ENCODE measurements at places on chromosomes 7 and 10.
A peak's percentile ranks its signal among the peaks of the same experiment; 100 is the strongest.

DNA sequence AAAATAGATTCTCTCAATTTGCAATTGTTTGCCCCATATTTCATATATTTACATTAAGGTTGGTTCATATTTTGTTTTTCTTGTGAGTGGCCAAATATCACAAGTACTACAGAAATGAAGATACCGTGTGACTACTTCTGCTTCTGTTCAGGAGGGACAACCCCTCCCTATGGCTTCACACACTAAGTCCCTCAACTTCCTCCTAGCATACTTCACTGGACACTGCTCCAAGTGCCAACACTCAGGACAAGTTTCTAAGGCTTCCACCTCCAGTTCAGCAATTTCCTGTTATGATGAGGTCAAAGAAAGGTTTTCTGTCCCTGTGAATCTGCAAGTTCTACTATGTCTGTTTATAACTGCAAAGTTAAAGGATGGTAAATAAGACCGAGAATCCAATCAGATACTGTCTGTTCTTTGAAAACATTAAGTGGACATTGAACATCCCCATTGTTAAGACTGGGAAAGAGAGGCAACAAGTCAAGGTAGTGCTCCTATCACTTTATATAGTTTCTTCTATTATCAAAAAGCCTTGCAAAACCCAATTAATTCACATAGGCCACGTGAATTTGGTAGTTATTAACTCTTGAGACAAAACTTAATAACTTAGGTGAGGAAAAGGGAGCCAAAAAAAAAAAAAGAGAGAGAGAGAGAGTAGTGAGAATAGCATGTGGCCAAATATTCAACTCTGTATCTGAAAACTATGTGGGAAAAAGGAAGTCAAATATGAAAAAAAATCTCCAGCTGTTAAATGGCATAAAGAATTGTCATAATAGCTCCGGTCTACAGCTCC is 81.3 kb upstream of the DKK1 start:
- no peak for DNase-seq

DNA sequence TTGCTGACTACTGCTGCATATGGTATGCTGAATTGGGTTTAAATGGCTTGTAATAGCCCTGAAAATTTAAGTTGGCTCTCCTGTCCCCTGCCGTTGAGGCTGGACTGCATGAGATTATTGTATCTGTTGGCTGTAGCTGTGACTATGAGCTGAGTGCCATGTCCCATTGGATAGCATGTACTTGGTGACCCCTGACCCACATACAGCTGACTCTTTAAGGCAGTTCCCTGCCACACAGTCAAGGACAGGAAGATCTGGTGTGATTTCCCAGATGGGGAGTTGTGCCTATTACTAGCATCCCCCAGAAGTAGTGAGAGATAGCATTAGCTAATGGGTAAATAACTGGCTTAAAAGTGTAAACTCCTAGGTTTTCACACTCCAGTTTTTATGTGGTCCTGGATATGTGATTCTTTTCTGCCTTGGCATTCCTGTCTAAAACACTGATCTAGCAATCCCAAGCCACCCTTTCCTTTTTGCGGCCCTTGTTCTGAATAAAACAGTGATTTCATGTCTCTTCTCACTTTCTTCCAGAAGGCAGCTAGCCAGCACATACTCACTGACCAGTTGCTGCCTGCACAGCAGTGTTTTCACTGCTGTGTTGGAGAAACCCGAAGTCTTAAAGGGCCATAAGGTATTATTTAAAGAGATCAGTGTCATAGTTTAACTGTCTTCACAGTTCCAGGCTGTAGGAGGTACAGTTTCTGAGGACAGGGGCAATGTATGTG is 35.9 kb downstream of the LRRC4 start:
- DNase-seq: peak; percentile 60

DNA sequence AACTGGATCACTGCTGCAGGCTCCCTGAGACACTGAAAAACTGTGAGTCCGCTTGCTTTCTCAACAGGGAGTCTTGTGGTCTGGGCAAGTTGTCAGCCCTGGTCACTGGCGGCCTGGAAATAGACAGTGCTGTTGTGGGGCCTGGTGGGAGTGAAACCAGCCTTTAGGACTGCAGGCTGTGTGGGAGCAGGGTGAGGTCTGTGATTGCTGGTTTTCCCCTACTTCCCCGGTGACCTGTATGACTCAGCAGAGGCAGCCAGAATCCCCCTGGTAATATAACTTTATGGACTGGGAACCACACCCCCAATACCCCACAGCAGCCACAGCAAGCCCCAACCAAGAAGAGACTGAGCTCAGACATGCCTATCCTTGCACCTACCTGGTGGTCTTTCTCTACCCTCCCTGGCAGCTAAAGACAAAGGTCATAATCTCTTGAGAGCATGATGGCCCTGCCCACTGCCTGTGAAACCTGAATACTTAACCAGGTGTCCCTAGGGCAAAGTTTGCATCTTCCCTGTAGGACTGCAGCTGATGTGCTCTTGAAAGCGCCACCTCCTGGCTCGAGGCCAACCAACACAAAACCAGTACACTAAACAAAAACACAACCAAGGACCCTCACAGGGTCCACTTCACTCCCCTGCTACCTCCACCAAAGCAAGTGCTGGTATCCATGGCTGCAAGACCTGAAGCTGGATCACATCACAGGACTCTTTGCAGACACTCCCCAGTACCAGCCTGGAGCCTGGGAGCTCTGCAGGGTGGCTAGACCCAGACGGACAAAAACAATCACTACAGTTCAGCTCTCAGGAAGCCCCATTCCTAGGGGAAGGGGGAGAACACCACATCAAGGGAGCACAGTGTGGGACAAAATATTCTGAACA is 7.2 kb upstream of the ADAM22 start:
- peak; percentile 71 for DNase-seq

GRCh38 chr10:100729862-100730724 is 15.3 kb upstream of the PAX2 start:
- no peak for DNase-seq

DNA sequence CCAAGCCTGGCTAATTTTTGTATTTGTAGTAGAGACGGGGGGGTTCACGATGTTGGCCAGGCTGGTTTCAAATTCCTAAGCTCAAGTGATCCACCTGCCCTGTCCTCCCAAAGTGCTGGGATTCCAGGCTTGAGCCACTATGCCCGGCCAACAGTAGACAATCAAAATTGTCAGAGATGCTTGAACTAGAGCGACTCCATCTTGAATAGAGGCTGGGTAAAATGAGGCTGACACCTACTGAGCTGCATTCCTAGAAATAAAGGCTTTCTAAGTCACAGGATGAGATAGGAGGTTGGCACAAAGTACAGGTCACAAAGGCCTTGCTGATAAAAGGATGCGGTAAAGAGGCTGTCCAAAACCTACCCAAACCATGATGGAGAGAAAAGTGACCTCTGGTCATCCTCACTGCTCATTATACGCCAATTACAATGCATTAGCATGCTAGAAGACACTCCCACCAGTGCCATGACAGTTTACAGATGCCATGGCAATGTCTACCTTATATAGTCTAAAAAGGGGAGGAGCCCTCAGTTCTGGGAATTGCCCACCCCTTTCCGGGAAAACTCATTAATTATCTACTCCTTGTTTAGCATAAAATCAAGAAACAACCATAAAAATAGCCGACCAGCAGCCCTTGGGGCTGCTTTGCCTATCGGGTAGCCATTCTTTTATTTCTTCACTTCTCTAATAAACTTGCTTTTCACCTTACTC is 134.5 kb downstream of the BAMBI start:
- DNase-seq: no peak

GRCh38 chr7:6725003-6725402 is 18.3 kb upstream of the ZNF12 start:
- no peak for DNase-seq

DNA sequence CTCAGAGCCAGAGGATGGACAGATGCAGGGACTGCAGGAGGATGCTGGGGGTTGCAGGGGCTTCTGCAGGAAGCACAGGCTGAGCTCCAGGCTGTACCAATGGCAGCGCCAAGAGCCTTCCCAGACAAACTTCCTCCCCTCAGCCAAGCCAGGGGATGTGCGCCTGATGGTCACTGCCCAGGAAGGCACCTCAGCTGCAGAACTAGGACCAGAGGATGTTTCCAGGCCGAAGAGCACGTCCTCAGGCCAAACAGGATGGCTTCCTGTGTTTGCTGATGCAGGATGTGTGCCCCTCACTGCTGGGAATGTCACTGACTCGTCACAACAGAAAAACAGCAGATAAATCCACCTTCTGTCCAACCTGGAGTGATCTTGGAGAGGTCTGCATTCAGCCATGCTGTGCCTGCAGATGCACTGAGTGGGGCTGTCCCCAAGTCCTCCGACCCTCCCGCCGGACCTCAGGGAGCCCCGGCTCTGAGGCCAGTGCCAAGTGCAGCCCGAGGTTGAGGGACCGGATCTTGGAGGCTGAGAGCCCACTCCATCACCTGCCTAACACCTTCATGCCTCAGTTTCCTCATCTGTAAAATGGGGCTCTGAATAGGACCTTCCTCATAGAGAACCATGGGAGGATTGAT is 152.5 kb upstream of the CHST15 start:
- DNase-seq: no peak

DNA sequence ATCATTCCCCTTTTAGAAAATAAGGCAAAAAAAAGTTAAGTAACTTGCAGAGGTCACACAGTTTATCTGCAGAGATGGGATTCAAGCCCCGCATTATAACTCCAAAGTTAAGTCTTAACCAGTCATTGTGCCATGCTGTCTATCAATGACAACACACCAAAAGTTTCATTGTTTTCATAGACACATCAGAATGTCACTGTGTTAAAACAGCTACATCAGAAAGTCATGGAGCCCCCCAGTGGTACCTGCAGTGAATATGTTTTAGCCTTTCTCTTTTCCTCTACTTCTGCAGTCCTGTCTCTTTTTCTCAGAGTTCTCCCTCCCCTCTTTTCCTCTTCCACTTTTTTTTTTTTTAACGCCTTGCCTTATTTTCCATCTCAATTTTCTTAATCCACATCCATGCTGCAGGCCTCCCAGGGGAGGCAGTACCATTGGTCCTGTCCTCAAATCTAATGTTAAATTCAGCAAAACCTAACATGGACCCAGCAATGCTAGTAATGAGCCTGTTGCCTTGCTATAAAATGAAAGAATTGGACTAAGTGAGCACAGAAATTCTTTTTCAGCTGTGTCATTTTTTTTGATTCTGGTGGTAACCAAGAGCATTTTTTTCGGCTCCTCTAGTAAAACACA is 3.8 kb upstream of the NRCAM start:
- DNase-seq: no peak

DNA sequence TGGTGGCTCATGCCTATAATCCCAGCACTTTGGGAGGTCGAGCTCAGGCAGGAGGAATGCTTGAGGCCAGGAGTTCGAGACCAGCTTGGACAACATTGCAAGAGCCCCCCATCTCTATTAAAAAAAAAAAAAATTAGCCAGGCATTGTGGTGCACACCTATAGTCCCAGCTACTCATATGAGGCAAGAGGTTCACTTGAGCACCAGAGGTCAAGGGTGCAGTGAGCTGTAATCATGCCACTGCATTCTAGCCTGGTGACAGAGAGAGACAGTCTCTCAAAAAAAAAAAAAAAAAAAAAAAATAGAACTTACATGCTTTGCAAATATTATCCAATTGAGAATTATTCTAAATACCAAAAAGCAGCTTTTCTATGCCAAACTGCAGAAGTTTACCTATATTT is 11.0 kb downstream of the KIN start:
- no peak for DNase-seq
